Heart right ventricle (tissue), 16 donors: ENCODE measurements at places on chromosomes 1 and 21. TPM values are rescaled to one million over a fixed set of nuclear protein-coding genes. Genes with fewer than 3 reads are reported as not detected.

DNA sequence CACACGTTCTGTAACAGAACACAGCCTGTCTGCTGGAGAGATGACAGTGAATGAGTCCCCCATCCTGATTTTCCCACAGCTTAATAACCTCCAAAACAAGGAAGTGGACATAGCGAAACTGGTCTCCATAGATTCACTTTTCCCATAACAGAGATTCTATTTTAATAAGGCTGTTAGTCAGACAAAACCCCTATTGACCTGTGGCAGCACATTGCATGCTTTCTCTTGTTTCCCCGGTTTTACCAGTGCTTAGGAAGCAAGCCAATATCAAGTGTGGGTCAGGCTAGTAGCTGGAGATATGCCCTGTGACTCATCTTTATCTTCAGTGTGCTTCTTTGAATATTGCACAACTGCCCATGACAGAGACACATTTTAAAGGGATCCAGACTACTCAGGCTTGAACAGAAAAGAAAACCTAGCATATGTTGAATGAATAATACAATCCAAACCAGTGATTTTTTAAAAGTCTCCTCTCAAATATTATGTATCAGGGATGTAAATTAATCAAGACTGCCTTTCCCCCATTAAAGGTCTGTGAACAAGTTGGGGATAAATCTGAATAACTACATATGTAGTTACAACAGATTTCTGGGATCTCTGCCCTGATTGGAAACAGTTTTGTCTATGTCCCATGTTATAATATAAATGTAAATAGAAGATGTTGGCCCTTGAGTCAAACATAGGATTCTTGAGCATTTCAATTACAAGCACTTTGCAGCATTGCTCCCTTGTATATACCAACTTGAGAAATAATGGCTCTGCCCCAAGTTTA lies 11.9 kb upstream of the CLDN8 start:
- DNase-seq = peak; percentile 40

BLACAT1 gene
- not detected for total RNA-seq

DNA sequence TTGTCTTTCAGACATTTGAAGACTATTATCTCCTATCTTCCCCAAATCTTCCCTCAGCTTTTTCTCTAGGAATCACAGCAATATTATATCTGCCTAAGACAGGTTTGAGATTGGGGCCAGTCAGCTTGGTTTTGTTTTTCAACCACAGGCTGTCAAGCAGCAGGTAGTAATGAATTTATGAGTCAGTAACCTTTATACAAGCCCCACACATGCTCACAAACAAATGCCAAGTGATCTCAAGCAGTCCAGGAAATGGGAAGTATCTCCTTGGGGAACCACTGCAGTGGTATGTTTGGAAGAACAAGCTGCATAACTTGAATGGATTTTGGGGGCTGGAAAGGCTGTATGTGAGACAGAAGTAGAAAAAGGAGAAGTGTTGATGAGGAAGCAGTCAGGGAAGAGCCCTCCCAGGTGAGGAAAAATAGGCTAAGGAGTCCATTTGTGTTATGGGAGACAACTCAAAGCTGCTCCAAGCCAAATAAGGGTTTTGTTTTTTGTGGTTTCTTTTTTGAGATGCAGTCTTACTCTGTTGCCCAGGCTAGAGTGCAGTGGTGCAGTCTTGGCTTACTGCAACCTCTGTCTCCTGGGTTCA lies 2.1 kb downstream of the DHDDS start:
- DNase-seq = no peak

- DNase-seq = no peak
These were observed 59.0 kb downstream of the FASLG start for GRCh38 chr1:172717722-172718465.

TTC34 gene
- total RNA-seq = 0.32 TPM

GRCh38 chr1:9901148-9902059 lies 8.7 kb downstream of the CTNNBIP1 start:
- peak; percentile 70 for DNase-seq

DNA sequence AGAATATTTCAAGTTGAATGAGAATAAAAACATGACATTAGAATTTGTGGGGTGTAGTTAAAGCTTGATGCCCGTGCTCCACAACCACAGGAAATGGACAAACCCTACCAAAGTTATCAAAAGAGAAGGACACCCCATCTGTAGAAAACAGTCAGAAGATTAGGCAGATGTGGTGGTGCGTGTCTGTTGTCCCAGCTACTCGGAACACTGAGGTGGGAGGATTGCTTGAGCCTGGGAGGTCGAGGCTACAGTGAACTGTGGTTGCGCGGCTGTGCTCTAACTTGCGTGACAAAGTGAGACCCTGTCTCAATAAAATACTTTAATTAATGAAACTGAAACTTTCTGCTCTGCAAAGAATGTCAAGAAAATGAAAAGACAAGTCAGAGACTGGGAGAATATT lies 1.5 kb upstream of the SPATC1L start:
- no peak for DNase-seq

DNA sequence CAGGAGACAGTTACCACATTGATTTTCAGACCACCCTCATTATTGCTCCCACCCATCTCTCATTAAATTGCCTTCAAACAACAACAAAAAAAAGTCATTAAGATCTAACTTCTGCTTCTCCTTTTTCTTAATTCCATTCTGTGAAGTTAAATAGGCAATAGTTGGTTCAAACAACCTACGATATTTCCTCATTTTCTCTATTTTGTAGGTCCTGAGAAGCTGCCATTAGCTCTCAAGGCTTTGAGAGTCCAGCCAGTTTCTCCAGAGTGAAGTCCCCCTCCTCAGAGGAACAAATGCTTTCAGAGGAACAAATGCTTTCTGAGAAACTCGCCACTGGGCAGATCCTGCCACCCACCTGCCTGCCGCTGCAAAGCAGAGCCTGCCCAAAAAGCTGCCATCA lies 125.6 kb downstream of the ETS2 start:
- no peak for DNase-seq
